ENCODE measurements at places on chromosomes 11 and 22. TPM values are rescaled to one million over a fixed set of nuclear protein-coding genes. Genes with fewer than 3 reads are reported as not detected.

DNA sequence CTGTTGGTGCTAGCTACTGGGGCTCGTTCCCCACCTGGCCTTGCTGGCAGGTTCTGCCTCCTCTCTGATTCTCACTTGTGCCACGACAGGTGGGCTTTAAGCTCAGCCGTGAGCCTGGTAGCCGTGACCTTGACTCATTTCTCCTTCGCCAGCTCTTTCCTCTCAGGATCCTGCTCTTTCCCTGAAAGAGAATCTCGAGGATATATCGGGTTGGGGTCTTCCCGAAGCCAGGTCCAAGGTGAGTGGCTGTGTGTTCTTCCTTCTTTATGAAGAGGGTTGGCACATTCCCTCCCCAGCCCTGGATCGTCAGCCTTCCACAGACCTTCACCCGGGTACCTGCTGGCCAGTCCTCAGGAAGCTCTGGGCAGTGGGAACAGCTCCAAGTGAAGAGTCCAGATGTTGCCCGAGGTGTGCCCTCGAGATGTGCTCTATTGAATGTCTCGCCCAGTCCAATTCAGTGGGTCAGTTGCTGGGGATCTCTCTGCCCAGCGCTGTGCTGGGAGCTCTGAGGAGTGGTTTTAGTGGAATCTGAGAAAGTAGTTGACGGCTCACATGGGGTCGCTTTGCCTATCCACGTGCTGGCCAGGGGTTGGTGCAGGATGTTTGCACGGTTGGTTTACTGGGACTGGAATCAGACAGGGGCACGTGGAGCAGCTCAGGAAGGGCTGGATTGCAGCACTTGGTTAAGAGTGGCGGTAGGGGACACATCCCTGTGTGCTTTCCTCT is 1.4 kb downstream of the ZNF74 start:
- no peak for DNase-seq

- DNase-seq: no peak
Measured at GRCh38 chr22:33605666-33606065, 314.6 kb downstream of the LARGE1 start.

- no peak for DNase-seq
Measured at GRCh38 chr11:132501356-132501755, 1030.9 kb downstream of the OPCML start.

FZD4 gene
- 0.11 TPM for total RNA-seq

GRAMD1B gene
- total RNA-seq: 20.2 TPM

DNA sequence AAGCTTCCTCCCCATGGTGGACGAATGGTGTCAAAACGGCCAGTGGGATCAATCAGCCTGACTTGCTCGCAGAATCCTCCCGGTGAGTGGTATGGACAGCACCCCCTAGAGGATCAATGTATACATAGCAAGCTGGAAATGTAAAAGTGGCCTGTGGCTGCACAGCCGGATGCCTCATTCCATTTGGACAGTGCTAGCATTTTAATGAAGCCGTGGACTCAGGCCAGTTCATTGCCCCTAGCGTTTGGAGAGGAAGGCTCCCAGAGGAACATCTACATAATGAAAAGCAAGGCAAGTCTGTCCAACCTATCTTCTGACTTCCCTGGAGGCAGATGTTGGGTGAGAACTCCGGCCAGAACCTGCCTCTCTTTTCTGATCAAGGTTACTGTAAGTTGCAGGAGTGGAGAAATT is 942.3 kb downstream of the NTM start:
- DNase-seq: no peak

DNA sequence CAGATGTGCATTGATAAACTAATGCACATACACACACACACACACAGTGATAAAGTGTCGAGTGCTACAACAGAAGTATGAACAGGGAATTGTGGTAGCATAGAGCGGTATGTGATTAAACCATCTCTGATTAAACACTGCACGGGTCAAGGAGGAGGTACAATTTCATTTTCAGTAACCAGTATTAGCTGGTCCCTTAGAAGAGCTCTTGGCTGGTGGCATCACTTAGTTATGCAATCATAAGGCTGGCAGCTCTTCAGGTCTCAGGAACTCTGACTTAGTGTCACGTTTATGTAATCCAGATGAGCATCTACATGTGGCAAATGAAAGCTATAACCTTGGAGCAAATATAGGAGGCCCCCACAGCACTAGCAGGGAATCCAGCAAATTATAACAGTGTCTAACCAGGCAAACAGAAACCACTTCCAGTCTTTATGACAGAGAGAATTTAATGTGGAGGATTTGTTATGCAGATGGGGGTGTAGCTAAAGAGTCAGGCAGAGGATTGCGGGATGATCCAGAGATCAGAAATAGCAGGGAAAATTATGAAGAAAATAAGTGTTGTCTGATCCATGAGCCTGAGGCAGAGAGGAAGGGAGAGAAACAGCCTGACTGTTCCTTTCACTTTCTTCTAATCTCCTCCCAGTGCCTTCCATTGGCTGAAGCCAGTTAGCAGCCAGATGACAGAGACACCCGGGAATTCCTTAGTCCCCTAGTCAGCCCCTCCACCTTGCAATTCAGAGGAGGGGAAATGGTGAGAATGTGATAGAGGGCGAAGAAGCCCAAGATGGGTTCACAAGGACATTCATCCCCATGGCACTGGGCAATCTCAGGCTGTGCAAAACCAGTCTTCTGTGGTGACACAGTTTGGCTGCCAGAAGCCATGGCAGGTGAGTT is 533.1 kb upstream of the TENM4 start:
- no peak for DNase-seq

BIRC3 gene
- 92.4 TPM for total RNA-seq

C11orf71 gene
- total RNA-seq: 6.5 TPM

SLC16A8 gene
- not detected for total RNA-seq

CHID1 gene
- total RNA-seq: 104 TPM

GRCh38 chr11:118619444-118620197 is 12.2 kb downstream of the PHLDB1 start:
- DNase-seq: no peak

PAK1 gene
- 17.4 TPM for total RNA-seq

GRCh38 chr22:47445716-47446290 is 683.4 kb downstream of the TBC1D22A start:
- DNase-seq: no peak

OR52H1 gene
- not detected for total RNA-seq

- no peak for DNase-seq
Measured at GRCh38 chr22:18044548-18045271, 20.3 kb upstream of the MICAL3 start.

DNA sequence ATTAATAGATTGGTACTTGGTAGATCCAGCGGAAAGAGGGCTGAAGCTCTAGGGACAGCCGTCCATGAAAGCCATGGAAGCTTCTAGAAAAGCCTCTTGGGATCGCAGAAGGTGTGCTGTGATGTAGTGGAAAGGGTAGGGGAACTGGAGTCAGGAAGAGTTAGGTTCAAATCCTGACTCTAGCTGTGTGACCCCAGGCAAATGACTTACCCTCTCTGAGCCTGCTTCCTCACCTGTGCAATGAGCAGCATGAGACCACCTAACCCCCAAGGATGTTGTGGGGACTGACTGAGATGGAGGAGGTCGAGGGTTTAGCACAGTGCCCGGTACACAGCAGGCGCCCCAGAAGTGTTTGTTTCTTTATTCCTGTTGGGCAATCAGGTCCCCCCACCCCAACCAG is 2.2 kb downstream of the EML3 start:
- no peak for DNase-seq

GRCh38 chr22:20010307-20011122 is 6.1 kb downstream of the ARVCF start:
- no peak for DNase-seq

KRTAP5-3 gene
- total RNA-seq: not detected

GRCh38 chr11:74710281-74710938 is 20.8 kb downstream of the CHRDL2 start:
- DNase-seq: no peak

RTL10 gene
- total RNA-seq: 13.7 TPM

BLID gene
- total RNA-seq: not detected

DNA sequence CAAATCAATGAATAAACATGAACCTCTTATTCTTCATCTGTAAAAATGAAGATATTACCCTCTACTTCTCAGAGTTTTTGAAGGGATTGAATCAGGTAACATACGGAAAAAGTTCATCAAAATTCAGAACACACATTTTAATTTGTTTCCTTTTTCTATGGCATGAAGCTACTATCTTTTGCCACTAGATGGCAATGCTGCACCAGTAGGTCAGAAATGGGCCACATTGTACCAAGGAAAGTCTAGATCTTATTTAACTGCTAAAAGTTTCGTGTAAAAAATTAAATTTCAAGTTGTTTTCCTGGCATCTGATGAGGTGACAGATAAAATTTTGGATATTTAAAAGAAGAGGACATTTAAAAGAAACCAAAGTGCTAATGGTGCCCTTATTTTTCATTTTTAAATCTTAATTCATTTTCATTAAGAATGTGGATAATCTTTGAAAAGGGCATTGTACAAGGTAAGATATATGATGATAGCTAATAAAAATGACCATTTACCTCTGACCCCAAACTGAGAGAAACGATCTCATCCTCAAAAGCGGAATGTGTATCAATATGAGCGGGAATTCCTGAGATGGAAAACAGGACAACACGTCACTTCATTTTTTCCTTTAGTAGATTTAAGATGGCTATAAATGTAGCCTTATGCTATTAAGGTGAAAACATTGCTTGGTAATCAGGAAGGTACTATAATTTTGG is 16.1 kb downstream of the ALKBH8 start:
- no peak for DNase-seq

DNA sequence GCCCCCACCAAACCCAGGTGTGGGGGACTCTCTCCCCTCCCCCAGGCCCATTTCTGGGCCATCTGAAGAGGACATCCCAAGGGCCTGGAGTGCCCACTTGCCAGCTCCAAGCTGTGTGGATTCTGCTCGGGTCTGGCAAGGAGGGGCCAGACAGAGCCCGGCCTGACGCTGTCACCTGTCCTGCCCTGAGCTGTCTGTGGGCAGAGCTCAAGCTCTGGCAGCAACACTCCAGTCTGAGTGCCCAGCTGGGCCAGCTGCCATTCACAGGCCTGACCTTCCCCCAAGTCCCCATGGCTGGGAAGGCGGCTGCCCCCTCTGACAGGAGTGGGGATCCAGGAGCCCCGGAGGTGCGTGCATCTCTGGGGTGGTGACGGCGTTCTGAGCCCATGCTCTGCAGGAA is 6.2 kb upstream of the PIM3 start:
- no peak for DNase-seq

DNA sequence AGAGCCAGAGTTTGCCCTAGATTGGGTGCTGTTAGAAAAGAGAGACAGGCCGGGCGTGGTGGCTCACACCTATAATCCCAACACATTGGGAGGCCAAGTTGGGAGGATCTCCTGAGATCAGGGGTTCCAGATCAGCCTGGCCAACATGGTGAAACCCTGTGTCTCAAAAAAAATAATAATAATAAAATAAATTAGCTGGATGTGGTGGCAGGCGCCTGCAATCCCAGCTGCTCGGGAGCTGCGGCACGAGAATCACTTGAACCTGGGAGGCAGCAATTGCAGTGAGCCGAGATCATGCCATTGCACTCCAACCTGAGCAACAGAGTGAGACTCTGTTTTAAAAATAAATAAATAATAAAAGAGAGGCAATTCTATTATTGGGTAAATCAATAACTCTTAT is 199.2 kb upstream of the GUCY1A2 start:
- DNase-seq: no peak

DNA sequence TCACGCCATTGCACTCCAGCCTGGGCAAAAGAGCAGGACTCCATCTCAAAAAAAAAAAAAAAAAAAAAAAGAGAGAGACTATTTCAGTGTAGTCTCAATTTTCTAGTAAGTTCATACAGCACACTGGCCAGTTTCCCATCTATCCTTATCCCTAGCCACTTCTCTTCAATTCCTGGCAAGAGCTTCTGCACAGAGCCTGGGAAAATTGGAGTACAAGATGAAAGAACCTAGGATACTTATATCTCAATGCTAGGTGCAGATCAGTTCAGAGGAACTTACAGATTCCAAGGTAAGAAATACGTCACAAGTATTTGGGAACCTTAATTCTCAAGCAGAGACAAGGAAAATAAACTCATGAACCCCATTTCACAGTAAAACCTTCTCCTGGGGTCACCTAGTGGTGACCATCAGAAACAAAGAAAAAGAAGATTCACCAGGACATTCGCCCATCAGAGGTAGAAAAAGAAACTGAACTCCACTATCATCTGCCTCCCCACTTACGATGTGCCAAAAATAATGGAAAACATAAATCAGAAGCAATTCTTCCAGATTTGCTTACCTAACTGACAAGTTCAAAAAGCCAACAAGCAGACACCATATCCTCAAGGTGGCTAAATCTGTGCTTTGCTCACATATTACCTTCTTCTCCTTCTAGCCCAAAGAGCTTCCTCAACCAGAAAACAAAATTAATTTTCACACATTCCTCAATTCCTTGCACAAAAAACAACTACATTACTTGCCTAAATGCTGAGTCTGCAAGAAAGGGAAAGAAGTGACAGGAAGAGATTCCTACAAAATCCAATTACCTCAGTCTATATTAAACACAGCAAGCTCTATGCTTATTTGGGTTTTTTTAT is 4.9 kb downstream of the DENND5A start:
- DNase-seq: no peak

DNA sequence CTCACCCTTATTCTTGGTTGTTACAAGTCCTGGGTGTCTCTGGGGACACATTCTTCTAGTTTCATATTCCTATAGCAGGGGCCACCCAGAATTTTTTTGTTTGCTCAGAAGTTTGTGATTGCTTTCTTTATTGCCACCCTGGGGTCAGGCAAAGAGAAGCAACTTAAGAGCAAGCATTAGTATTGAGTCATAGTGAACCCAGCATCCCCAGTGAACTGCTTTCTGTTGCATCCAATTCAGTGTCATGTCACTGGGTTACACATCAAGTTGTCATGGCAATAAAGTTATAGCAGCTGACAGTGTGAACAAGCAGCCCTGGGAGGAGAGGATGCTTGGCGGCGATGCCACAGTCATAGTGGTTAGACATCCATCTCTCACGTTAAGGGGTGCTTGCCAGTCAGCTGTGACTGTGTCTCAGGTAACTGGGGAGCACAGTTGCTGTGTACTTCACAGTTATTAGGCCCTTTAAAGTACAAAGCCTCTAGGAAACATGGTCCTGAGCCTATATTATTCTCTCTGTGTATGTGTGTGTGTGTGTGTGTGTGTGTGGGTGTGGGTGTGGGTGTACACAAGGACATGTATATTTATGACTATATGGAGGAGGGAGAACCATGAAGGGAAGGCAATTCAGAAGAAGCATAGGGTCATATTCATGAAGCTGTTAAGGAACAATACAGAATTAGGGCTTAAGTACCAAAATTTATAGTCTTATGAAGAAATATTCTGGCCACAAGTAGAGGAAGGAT is 52.5 kb downstream of the TRIM44 start:
- no peak for DNase-seq

- no peak for DNase-seq
Measured at GRCh38 chr22:38437416-38437815, 17.6 kb downstream of the KCNJ4 start.

- no peak for DNase-seq
Measured at GRCh38 chr11:124090996-124091395, 24.3 kb upstream of the VWA5A start.

Data from activated T-cell treated with anti-CD3 and anti-CD28 coated beads, Interleukin-2, amount 50 U/mL, for 4 hours (primary cell).